CD4-positive, alpha-beta T cell treated with Interleukin-6 for 4 hours (primary cell): ENCODE measurements at places on chromosomes 3 and 15.

DNA sequence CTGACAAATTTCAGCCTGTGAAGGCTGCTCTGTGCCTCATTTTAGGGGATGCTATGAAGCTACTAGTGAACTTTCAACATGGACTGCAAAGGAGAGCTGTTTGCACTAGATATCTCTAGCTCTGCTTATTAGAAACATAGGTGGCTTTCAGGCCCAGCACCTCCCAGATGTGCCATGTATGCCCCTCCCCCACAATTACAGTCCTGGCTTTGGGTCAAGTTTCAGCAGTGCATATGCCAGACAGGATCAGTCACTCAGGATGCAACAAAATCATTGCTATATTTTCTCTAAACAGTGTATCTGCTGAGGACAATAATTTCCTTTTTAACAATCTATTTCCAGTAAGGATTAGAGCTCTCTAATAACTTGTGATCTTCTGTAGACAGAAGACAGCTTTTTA lies 178.8 kb upstream of the STAC start:
- no peak for DNase-seq

- no peak for DNase-seq
Observed at GRCh38 chr15:92920595-92921161, 20.6 kb downstream of the CHD2 start.

- DNase-seq, result no peak
Observed at GRCh38 chr3:153233986-153234385, 72.0 kb downstream of the RAP2B start.

- DNase-seq, result no peak
Observed at GRCh38 chr3:146164971-146165769, 4.2 kb upstream of the PLOD2 start.

- no peak for DNase-seq
Observed at GRCh38 chr3:60574046-60574769, 677.0 kb downstream of the FHIT start.

DNA sequence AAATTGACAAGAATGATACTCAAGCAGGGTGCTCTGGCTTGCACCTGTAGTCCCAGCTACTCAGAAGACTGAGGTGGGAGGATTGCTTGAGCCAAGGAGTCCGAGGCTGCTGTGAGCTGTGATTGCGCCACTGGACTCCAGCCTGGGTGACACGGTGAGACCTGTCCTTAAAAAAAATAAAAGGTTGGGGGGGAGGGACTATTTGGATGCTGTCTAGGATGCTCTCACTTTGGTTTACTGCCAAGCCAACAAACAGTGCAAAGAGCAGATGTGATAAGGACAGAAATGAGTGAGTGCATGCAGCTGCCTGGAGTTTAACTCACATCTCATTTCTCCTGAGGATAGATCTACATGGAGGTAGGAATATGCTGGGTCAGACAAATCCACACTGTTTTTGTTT lies 130.0 kb downstream of the FRMD4B start:
- DNase-seq, result no peak

DNA sequence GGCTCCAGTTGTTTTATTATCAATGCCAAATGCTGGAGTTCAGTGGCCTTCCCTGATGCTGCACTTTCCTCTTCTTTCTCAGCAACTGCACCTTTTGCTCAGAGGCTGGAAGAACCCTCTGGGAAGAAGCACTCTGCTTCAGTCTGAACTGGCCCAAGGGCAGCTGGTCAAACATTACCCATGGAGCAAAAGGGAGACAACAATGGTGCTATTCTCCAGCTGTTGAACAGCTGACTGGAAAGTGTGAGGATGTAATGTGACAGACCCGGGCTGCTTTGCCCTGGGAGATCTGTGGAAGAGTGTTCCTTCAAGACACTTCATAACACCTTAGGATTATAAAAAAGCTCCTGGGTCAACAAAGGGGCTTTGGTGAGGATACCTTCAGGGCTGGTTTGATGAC lies 84.9 kb downstream of the EPHB1 start:
- DNase-seq, result no peak

GRCh38 chr3:100708644-100708988 lies 678 bp upstream of the TFG start:
- DNase-seq, result no peak

GRCh38 chr15:89772932-89773583 lies 3.1 kb upstream of the MESP2 start:
- no peak for DNase-seq

DNA sequence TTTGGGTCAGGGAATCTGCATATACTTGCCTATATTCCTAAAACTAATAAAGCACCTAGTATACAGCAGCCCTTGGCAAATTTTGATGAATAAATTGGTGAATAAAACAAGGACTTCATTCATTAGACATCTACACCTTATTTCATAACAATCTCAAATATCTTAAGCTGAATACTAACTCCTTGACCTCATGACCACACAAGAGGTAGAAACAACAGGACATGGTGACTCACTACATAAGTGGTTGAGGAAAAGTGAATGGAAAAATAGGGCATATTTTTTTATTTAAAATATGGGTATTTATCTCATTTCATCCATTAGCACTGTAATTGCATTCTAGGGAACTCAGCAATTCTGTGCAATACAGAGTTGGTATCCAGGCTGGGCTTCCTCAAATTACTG lies 7.8 kb upstream of the STAC start:
- DNase-seq, result no peak

- no peak for DNase-seq
Observed at GRCh38 chr3:151686257-151686656, 47.5 kb upstream of the AADACL2 start.

- DNase-seq, result no peak
Observed at GRCh38 chr15:74549816-74550215, 8.8 kb downstream of the ARID3B start.

DNA sequence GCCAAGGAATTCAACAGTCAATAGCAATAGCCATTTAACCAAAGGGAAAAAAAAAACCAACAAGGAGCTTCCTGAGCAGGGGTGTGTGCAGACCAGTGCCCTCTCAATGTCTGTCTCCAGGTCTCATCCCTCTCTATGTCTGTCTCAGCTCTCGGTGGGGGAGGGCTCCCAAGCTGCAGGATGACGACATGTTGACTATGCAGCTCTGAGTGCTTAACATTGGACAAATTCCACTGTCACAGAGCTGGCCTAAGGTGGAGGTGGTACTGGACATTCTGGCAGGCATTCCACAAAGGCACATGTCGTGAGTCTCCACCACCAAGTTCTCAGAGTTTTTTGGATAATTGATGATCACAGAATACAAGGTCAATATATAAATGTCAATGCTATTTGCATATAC lies 2.0 kb upstream of the CAPN7 start:
- DNase-seq, result no peak

DNA sequence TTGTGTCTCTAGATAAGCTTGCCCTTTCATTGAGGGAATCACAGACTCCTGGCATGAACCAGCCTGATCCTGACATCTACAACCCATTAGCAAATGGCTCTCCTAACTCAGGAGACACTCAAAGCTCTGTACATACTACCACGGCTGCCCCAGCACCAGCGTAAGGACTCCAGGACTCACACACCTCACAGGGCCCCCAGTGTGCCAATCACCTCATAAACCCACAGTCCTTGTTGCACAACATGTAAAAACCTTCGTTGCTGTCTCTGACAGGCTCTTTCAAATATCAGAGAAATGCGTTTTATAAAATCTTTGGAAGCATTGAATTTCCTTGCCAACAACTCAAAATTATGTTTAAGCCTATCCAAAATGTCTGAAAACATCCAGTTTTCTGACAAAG lies 7.3 kb downstream of the FYCO1 start:
- no peak for DNase-seq

DNA sequence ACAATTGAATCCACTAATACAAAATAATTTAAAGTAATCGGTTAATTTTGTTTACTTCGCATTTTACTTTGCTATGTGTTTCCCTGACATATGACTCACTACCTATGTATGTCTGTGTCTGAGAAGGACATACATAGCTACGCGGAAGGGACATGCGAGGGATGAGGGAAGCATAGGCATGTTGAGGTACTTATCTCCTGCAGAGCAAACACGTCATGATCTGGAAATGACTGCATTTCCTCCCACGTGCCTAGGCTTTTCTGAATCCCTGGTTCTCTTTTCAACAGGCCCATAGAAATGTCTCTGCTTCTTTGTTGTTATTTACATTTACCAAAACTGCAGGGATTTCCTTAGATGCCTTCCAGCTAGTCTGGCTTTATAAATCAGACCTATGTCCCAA lies 27.5 kb downstream of the ALCAM start:
- no peak for DNase-seq

DNA sequence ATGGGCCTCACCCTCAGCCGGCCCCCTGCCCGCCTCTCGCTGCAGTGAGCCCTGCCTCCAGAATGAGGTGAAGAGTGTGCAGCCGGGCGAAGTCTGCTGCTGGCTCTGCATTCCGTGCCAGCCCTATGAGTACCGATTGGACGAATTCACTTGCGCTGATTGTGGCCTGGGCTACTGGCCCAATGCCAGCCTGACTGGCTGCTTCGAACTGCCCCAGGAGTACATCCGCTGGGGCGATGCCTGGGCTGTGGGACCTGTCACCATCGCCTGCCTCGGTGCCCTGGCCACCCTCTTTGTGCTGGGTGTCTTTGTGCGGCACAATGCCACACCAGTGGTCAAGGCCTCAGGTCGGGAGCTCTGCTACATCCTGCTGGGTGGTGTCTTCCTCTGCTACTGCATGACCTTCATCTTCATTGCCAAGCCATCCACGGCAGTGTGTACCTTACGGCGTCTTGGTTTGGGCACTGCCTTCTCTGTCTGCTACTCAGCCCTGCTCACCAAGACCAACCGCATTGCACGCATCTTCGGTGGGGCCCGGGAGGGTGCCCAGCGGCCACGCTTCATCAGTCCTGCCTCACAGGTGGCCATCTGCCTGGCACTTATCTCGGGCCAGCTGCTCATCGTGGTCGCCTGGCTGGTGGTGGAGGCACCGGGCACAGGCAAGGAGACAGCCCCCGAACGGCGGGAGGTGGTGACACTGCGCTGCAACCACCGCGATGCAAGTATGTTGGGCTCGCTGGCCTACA lies 8.5 kb downstream of the GRM2 start:
- DNase-seq, result no peak
